SJSA1 (cell line): ENCODE measurements at places on chromosomes 7 and 10.
A peak's percentile ranks its signal among the peaks of the same experiment; 100 is the strongest.

DNA sequence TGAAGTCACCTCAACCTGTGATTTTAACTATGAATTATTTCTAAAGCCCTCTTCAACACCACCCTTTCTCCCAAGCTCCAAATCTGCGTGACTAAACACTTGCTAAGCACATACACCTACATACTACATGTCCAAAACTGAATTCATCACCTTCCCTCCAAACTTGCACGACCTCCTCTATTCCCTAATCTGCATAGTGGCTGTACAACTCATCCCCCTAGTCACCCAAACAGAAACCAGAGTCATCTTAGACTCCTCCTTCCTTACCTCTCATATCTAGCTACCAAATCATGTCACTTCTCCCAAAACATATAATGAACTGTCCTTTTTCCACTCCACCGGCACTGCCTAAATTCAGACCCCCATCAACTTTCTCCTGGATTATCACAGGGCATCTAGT, 16.2 kb downstream of the ARHGAP21 start:
- no peak for DNase-seq

- DNase-seq = peak; percentile 45
Observed at GRCh38 chr7:124718032-124718766, 47.4 kb downstream of the GPR37 start.

GRCh38 chr10:15462253-15462897, 91.3 kb upstream of the FAM171A1 start:
- DNase-seq = peak; percentile 87

- peak; percentile 11 for DNase-seq
Observed at GRCh38 chr7:116570306-116570705, 45.5 kb downstream of the CAV1 start.

DNA sequence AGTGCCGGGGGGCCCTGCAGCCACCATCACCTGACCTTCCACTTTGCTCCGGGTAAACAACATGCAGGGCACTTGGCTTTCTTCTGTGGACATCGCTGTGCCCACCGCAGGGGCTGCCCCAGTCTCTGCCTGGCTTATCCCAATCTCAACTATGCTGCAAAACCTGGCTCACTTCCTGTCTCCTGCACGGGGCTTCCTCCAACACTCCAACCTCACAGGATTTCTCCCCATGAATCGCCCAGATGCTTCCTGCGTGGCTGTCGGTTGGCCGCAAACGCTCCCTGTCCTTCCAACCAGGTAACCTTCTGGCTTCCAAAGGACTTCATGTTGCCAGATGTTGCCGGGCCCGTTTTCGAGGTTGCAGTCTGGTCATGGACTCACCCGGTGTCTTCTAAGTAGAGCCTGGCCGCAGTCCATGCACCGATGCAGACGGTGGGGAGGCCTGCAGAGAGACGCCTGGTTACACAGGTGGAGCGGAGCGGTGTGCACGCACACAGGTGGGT, 109.0 kb downstream of the VIPR2 start:
- DNase-seq = peak; percentile 41

DNA sequence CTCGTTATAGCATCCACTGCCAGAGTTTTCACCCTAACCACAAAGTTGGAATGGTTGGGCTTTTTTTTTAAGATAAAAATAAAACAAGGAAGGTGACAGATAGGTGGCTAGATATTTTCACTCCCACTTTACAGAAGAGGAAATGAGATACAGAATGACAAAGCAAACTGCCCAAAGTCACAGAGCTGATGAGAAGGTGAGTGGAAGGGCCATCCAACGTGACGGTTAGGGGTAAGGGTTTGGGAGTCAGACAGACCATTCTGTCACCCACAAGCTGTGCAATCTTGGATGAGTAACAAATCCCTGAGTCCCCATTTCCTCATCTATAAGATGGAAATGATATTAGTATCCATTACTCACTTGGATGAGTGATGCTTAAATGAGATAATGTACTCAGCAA, 106.9 kb upstream of the PDLIM1 start:
- no peak for DNase-seq

DNA sequence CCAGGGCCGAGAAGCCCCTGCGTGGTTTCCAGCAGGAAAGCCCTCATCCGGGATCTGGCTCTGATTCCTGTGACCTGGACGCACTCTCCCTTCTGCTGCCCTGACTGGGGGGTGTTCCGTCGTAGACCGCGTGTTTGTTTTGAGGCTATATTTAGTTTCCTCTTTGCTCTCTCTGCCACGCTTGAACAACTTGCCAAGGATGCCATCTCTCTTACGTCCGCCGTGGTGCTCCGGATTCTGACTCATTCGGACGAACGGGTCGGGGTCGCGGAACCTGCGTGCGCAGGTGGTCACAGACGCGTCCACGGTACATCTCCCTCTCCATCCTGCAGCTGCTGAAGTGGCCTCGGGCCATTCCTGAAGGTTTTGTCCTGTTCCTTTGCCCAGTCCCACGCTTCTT, 10.4 kb upstream of the SORCS3 start:
- DNase-seq = no peak

DNA sequence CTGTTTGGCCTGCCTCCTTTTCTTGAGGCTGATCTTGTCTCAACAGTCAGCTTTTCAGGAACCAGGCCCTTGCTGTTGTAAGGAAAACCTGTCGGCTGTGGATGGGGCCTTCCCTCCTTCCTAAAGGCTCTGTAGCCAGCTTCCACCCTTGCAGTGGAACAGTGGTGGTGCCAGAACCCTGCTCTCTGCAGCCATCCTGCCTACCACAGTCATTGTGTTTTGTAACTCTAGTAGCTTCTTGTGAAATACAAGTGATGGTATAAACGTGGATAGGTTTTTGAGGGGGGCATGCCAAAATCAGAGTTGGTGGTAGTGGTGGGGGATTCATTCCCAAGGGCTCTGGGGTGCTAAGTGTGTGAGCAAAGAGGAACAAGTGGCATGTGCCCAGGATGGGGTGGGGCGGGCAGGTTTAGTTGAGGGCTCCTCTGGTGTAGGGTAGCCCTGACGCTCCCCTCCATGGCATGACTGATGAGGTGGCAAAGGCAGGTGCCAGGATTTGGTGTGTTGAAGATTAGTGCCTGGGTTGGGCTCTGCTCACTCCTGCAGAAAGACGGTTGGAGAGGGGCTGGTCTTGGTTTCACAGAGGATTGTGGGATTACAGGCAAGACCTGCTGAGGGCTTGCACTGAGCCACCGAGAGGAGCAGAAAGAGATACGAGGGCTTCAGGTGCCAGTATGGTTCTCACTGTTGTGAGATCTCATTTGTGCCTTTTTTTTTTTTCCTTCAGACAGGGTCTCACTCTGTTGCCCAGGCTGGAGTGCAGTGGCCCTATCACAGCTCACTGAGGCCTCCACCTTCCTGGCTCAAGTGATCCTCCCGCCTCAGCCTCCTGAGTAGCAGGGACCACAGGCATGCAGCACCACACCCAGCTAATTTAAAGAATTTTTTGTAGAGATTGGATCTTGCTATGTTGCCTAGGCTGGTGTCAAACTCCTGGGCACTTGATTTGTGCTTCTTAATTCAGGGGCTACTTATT, 7.4 kb downstream of the TSPAN14 start:
- DNase-seq = no peak

DNA sequence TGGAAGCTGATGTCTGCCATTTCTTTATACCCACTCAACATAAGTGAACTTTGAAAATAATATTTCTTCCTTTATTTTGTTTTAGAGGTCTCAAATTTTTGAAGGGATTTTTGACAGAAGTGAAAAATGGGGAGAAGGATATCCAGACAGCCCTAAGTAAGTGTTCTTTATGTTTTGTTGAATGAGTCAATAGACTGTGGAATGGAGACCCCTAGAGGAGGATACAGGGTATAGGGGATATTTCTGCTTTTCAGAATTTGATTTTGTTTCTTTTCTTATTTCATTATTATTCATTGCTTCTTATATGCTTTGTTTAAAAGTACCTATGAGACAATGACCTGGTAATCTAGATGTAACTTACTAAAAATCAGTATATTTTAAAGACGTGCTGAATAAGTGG, 34.4 kb downstream of the PLEKHA8 start:
- no peak for DNase-seq

- DNase-seq = no peak
Observed at GRCh38 chr10:15464381-15464780, 93.3 kb upstream of the FAM171A1 start.
